ENCODE measurements at places on chromosomes 2 and 18. TPM values are rescaled to one million over a fixed set of nuclear protein-coding genes. Genes with fewer than 3 reads are reported as not detected.

- no peak for DNase-seq
Measured at GRCh38 chr2:8300216-8300615, 381.6 kb upstream of the ID2 start.

The KCNF1 gene
- total RNA-seq, result 0.51 TPM

The ALLC gene
- 0.25 TPM for total RNA-seq

DNA sequence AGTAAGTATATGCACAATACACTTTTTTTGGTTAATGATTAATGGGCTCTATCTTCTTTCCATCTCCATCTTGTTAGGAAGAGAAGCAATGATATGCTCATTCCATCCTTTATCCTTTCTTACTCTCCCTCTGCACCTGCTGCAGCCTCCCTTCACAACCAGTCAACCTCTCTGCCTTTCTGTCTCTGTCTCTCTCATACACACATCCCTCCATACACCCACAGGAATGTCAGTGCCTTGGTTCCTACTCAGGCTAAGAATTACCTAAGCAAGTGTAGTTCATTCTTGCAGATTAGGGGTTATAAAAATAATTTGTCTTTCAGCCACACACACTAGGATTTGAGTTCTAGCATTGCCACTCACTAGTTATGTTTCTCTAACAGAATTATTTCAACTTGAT is 45.6 kb downstream of the MAP2 start:
- no peak for DNase-seq

- DNase-seq, result no peak
Measured at GRCh38 chr2:3703757-3704355, 481 bp downstream of the DCDC2C start.

DNA sequence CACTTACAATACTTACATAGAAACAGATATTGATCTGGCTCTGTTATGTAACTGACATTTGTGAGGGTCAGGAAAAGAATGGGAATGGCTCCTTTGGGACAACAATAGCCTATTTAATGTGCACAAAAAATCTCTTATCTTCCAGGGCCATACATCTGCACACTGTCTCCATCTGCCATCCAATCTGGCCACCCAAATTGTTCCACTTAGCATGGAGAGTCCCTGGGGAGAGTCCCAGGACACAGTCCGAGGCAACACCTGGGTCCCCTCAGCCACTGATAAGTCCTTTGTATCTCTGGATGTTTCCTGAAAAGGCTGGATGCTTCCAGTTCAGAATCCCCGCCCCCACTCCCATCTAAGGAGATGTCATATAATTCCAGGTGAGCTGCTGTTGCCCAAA is 274.2 kb upstream of the NCKAP5 start:
- no peak for DNase-seq

- DNase-seq, result no peak
Measured at GRCh38 chr2:106044021-106044420, 150.1 kb downstream of the UXS1 start.

GRCh38 chr2:159175182-159175581 is 111.3 kb downstream of the WDSUB1 start:
- DNase-seq, result no peak

- DNase-seq, result no peak
Measured at GRCh38 chr2:26352892-26353291, 6.3 kb upstream of the ADGRF3 start.

The G6PC2 gene
- not detected for total RNA-seq

GRCh38 chr2:191688934-191689695 is 11.2 kb downstream of the NABP1 start:
- no peak for DNase-seq

GRCh38 chr18:23207994-23208393 is 72.7 kb downstream of the CABLES1 start:
- no peak for DNase-seq

DNA sequence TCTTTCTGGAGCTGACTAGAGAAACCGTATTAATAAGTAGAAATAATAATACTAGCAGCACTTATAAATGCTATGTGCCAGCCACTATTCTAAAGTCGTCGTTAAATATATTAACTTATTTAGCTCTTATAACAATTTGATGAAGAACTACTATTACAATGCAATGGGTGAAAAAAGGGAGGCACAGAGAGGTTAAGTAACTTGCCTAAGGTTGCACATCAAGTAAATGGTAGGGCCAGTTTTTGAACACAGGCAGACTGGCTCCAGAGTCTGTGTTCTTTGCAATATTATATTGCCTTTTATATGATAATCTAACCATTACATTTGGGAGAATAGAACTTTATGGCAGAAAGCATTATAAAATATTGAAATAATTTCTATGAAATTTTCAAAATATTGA is 17.6 kb downstream of the INPP1 start:
- no peak for DNase-seq

DNA sequence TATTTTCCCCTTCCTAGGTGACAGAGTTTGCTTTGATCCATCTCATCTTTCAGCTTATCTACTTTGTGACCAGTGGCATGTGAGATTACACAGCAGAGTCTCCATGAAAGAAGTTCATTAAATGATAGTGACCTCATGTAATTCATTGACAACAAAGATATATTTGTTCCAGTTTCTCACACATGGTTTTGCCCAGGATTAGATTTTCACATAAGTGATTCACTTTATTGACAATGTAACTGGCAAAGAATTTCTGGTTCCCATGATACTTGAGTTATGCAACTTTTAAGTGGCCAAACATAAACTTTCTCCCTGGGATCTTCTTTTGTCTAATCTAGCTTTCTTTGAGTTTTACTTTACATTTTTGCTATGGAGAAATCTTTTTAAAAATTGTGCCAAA is 50.0 kb downstream of the MC4R start:
- no peak for DNase-seq

DNA sequence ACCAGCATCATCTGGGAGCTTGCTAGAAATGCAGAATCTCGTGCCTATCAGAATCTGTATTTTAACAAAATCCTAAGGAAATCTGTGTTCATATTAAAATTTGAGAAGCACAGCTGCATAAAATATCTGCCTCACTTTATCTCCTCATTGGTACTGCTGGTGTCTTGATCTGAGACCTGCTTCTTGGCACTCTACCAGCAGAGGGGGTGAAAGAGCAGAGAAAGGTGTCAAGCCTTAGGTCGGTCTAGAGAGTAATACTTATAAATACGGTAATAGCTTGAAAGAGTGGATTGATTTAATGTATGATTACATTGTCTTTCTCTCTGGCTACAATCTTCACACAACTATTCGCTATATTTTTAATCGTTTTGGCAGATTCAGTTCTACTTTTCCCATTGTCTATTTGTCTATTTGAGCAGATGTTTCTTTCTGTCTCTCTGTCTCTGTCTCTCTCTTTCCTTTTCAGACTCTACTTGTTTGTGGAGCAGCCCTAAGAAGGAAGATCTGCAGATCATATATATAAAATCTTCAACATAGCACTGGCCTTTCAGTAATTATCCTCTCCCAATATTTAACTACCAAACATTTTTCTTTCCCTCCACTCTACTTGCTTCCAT is 1.7 kb upstream of the GCG start:
- no peak for DNase-seq

GRCh38 chr18:48417985-48418384 is 8.8 kb upstream of the ZBTB7C start:
- no peak for DNase-seq

DNA sequence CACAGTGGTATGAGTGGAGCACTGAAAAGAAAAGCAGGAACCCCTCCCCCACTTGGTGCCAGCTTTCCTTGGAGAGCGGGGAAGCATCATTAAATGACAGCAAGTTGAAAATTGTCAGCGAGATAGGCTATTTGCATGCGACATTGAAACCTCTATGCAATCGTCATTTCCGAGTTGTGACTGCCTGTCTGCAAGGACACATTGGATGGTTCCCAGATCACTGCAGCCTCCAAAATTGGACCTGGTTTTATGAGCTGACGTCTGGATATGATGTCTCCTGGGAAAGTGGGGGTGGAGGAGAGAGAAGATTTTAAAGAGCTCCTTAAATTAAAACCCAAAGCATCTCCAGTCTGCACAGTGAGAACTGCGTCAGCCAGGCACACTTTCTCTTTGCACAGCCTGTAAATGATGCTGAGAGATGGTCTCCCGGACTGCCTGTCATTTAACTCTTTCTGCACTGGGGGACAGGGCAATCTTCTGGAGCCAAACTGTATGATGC is 57.8 kb upstream of the KIF5C start:
- no peak for DNase-seq

DNA sequence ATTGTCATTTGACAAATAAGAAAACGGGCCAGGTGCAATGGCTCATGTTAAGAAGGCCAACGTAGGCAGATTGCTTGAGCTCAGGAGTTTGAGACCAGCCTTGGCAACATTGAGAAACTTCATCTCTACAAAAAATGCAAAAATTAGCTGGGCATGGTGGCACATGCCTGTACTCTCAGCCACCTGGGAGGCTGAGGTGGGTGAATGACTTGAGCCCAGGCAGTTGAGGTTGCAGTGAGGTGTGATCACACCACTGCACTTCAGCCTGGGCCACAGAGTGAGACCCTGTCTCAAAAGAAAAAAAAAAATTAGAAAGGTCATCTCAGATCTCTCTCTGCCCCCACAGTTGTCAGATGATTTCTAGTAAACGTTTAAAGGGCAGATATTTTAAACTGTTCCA is 4.4 kb downstream of the SESTD1 start:
- no peak for DNase-seq

DNA sequence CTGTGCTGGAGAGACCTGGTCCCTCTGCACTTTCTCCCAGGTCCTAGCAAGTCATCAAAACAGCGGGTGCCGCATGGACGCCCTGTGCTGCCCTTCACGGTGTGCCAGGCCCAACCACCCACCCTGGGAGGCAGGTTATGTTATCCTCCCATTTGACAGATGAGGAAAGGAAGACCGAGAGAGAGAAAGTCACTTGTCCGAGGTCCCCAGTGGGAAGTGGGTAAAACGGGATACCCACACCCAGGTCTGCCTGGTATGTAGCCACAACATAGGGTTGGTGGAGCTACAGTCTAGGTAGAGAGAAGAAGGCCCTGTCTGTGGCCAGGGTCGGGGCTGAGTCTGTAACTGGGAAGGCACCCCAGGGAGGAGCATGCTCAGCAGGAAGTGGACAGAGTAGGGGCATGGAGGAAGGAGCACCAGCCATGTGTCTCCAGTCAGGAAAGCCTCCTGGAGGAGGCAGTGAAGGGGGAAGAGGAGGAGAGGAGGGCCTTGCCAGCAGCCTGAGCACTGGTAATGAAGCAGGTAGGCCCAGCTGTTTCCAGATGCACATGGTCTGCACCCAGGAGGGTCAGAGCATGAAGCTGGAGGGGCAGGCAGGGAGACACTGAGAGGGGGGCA is 98.4 kb downstream of the ZFP36L2 start:
- DNase-seq, result no peak

GRCh38 chr2:119377294-119377992 is 10.7 kb downstream of the DBI start:
- no peak for DNase-seq

The SIX3 gene
- not detected for total RNA-seq

GRCh38 chr2:61853086-61853846 is 594 bp downstream of the FAM161A start:
- peak; percentile 58 for DNase-seq

DNA sequence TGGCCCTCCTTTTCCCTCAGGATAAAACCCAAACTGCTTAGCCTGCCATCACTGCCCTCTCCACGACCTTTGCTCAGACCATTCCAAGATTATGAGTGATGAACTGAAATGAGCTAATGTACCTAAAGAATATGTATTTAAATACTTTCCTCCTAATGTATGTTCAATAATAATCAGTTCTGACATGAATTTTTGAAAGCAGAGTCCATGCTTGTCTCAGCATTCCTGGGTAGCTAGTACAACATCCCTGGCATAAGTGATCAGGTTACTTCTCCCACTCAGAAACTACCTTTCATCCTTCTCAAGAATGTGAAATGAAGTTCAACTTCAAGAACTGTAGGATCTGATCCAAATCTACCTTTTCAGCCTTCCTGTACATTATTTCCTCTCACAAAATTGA is 103.6 kb downstream of the UNC80 start:
- no peak for DNase-seq

DNA sequence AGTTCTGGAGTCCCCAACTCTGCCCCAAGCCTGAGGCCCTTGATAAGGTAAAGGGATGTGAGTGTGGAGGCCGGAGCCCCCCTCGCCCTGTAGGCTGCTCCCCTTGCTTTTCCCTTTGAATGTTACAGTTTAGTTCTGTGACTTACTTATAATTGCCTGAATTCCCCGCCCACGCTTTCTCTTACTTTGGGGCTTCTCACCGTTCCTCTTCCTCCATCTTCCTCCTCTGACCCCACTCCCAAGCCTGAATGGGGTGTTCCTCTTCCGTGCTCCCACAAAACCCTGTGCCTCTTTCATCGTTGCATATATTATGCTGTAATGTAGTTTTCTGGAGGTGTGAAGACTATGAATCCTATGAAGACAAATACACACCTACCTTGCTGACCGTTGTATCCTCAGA is 15.0 kb upstream of the IL1RN start:
- DNase-seq, result no peak

GRCh38 chr2:233814056-233814835 is 36.1 kb downstream of the MROH2A start:
- peak; percentile 3 for DNase-seq

DNA sequence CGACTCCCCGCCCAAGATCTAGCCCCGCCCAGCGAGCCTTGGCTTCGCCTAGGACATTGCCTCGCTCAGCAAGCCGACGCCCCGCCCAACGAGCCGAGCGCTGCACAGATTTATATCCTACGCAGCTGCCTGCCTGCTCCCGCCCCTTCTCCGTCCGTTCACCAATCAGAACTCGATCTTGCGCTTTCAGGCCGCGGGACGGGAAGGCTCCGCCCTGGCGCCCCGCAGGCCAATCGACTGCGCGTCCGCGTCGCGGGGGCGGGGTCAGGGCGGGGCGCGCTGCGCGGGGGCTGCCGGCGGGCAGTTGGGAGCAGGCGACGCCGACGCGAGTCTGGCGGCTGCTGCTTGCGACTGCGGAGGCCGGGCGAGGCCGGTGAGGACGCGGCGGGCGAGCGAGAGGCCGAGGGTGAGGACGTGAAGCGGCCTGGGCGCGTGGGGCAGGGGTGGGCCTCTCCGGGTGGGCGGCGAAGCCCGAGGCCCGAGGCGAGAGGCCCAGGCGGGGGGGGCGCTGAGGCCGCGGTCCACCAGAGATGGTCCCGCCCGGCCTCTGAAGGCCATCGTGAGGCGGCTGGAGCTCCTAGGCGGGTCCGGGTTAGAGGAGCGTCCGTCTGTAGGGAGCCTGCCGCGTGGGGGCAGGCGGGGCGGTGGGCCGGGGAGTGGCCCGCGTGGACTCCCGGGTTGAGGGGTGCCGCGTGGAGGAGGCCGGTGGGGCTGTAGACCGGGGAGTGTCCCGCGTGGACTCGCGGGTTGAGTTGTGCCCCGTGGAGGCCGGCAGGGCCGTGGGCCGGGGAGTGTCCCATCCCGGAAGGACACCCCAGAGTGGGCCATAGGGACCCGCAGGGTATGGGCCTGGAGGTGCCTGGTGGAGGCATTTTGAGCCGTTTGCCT is at the start of gene FARP2:
Gene FARP2 (plus strand): TSS at position 303 of the 888 bp plus-strand sequence. CDS start 16,823 bp downstream, outside the sequence.
- DNase-seq, result peak; percentile 100

The MLPH gene
- 57.8 TPM for total RNA-seq

GRCh38 chr18:13368080-13368813 is 149.7 kb downstream of the LDLRAD4 start:
- no peak for DNase-seq

The MYOM1 gene
- 337 TPM for total RNA-seq
